ENCODE measurements at places on chromosomes 12 and 14.

GRCh38 chr14:47961634-47962033 is 286.2 kb upstream of the MDGA2 start:
- DNase-seq = no peak

- no peak for DNase-seq
Observed at GRCh38 chr14:89366864-89367778, 49.9 kb downstream of the FOXN3 start.

DNA sequence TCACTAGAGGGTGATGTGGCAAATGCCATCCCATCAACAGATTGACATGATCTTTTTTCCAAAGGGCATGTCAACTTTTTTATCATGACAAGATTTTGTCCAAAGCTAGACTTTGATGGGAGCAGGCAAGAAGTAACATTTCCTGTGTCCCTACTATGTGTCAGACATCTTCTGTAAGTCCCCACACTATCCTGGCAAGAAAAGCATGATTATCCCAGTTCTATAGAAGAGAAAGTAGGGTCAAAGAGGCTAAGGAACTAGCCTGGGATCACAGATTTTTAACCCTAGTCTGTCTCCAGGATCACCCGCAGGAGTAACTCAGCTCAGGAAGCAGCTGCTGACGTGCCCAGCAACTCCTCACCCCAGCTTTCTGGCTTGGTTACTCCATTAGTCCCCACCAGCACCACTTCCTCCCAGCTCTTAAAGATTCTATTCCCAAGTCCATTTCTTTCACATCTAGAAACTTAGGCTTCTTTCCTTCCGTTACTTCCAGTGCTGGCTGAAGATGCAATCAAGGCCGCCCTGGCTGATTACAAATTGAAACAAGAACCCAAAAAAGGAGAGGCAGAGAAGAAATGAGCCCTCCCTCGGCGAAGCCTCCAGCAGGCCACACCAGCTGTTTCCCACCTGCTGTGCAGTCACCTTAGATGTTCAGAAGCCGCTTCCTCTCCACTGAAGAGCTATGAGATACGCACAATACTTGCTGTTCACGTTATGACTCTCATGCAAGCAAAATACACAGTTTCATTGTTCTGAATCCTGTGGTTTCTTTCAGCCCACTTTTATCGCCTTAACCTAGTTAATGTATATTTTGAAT is 6.2 kb downstream of the ISCU start:
- DNase-seq = no peak

GRCh38 chr12:2683283-2684025 is 111.3 kb upstream of the FKBP4 start:
- no peak for DNase-seq

DNA sequence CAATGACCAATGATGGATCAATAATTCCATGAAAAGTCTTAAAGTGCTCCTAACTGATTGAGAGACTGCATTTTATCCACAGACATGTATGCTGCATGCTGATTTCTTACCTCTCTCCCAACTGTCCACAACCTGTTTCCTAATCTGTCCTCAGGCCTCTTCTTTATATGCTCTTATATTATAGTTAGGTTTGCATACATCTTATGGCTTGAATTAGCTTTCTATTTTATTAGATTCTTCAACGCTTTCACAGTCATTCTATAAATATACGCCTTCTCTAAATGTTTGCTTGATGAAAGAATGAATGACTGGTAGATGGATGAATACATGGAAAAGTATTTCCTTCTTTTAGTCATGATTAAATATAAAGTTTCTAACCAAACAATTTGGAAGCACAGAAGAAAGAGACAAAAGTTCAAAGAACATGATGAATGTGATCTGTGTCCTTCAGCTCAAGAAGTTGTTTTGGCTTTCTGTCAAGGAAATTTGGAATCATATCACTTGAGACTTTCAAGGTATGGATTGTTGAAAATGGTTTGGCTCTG is 91.8 kb upstream of the NPAS3 start:
- no peak for DNase-seq

GRCh38 chr12:56978397-56979138 is 21.2 kb upstream of the RDH16 start:
- DNase-seq = no peak

GRCh38 chr12:122875590-122876220 is 20.2 kb downstream of the VPS37B start:
- no peak for DNase-seq

DNA sequence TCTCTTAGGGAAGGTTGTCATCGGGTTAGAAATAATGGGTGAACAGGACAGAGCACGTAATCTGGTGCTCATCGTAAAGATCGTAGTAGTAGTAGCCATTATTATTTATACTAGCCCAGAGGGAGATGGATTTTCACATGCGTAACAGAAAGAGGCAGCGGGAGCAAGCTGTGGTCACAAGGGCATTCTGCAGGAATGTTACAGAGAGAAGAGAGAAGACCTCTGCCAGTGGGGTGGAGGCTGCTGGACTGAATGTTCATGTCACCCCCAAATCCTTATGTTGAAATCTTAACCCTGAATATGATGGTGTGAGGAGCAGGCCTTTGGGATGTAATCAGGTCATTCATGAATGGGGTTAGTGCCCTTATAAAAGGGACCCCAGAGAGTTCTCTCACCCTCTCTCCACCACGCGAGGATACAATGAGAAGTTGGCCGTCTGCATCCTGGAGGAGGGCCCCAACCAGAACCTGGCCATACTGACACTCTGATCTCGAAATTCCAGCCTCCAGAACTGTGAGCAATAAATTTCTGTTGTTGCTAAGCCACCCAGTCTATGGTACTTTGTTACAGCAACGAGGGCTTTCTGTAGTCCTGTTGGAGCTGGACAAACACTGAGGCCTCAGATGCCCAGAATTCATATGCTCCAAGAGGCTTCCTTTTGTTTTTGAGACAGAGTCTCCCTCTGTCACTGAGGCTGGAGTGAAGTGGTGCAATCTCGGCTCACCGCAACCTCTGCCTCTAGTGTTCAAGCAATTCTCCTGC is 131.2 kb upstream of the MED13L start:
- no peak for DNase-seq

GRCh38 chr14:31668348-31668747 is 107.1 kb downstream of the NUBPL start:
- no peak for DNase-seq

GRCh38 chr12:27996761-27997160 is 24.2 kb upstream of the PTHLH start:
- DNase-seq = no peak

DNA sequence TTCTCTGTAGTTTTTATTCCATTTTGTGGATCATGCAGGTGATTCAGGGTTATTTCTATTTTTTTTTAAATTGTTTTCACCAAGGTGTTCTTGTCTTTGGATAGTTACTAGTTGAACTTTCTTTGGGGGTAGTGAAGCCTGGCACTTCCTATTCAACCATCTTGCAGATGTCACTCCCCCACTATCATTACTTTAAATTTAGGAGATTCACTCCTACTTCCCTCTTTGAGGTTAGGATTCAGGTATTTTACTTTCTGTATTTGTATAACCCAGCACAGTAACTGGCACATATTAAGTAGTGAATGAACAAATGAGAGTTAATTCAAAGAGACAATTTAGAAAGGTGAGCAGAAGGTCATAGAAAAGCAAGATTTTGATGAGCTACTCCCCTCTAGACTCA is 255.6 kb downstream of the ATP23 start:
- DNase-seq = no peak

DNA sequence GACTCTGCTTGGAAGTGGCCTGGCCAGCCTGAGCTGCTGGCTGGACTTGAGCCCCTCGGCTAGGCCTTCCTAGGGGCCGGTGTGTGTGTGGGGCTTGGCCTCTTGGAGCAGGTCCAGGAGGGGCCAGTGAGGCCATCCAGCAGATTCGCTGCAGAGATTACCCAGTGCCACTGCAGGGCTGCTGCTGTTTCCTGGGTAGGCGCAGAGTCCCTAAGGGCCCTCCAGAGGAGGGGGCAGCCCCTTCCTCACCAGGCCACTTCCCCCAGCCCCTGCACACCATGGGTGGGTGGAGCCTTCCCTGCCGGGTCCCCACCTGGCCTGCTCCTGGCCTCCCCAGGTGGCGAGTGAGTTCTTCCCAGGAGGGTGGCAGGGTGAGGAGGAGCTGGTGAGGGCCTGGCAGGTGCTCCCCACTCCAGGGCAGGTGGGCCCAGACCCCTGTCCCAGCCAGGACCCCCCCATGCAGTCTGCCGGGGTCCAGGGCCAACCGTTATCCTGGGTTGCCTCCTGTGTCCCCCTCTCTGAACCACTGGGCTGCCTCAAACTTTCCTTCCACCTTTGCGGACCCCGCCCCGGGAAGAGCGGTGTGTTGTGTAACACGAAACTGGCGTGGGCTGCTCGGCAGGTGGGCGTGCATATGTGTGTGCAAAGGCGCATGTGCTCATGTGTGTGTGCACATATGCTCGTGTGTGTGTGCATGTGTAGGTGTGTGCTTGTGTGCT is 25.1 kb downstream of the ASPG start:
- no peak for DNase-seq

- DNase-seq = no peak
Observed at GRCh38 chr12:26790645-26790994, 42.4 kb downstream of the ITPR2 start.

GRCh38 chr14:55586411-55586810 is 6.4 kb downstream of the KTN1 start:
- DNase-seq = no peak

DNA sequence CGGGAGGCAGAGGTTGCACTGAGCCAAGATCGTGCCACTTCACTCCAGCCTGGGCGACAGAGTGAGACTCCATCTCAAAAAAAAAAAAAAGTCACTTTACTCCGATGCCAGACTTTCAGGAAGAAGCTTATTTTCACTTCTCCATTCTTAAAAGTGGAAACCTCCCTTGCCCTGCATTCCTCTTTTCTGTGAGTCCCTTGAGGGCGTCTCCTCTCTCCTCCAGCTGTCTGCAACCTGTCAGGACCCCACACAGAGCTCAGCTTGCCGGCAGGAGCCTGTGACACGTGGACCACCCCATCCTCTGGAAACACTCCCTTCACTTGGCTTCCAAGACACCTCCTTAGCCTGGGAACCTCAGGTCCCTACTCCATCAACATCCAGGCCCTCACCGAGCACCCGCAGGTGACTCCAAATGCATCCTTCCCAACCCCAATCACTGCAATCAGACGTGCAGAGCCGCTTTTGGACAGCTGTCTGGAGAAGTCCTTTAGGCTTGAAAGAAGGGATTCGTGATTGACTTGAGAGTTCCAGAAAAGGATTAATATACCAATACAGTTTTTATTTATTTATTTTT is 34.3 kb downstream of the SLC15A4 start:
- no peak for DNase-seq

DNA sequence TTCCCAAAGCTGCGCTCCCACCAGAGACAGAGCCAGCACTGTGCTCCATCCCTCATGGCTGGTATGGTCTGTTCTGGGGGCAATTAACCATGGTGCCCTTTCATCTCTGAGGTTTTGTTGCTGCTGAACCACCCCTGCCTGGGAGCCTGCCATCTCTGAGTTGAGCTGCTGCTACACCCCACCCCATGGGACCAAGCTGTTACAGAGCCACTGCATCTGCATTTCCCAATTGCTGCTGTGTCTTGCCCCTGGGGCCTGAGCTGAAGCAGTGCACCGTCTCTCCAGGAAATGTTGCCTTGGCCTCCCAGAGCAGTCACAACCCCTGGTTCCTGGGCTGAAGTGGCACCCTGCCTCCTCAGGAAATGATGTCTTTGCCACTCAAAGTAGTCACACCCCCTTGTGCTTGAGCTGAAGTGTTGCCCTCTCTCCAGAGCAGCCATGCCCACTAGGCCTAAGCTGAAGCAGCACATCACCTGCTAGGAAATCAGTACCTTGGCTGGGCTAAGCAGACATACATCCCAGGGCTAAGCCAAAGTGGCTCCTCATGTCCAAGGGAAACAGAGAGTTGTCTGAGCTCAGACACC is 140.3 kb downstream of the RERGL start:
- DNase-seq = no peak

- DNase-seq = no peak
Observed at GRCh38 chr12:7289743-7290142, 14.1 kb upstream of the ACSM4 start.

DNA sequence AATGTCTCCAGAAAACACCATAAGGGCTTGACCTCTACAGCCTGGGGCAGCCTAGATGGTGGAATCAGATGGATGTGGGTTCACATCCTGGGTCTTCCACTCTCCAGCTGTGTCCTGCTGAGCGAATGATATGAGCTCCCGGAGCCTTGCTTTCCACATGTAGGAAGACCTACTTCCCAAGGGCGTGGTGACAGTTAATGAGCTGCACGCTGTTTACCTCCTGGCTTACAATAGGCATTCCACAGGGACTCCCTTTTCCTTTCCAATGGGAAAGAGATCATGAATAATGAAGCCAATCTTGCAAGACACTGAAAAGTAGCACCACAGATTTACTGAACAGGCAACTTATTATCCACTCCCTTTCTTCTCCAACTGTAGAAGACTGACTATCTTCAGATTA is 46.1 kb downstream of the TMTC1 start:
- no peak for DNase-seq

DNA sequence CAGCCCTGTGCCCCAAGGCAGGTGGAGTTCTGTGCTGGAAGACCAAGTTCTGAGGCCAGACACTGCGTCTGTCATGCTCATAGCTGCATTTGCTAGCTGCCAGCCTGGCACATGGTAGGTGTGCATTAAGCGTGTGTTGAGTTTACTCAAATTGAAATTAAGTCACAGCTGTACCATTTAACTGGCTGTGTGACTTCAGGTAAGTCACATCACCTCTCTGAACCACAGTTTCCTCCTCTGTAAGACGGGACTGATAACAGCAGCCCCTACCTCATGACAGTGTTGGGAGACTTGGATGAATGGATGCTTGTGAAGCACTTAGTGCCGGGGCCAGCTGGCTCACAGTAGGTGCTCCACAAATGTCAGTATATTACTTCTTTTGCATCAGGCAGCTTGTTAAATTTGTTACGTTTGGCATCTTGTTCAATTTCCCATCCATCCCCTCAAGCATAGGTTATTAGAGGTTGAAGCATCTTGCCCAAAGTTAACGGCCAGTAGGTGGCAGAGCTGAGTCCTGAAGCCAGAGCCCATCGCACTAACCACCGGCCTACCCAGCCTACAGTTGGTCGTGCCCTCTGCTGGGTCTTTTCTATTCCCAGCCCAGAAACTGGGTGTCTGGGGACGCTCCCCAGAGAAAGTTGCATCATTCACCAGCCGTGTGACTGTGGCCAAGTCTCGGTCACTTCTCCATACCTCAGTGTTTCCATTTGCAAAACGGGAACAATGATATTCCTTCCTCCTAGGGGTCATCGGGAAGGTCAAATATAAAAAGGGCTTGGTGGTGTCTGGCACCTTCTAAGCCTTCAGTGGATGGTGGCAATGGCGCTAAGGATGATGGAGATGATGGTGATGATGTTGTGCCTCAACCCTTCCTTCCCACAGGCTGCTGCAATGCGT is 4.5 kb downstream of the DAO start:
- no peak for DNase-seq

DNA sequence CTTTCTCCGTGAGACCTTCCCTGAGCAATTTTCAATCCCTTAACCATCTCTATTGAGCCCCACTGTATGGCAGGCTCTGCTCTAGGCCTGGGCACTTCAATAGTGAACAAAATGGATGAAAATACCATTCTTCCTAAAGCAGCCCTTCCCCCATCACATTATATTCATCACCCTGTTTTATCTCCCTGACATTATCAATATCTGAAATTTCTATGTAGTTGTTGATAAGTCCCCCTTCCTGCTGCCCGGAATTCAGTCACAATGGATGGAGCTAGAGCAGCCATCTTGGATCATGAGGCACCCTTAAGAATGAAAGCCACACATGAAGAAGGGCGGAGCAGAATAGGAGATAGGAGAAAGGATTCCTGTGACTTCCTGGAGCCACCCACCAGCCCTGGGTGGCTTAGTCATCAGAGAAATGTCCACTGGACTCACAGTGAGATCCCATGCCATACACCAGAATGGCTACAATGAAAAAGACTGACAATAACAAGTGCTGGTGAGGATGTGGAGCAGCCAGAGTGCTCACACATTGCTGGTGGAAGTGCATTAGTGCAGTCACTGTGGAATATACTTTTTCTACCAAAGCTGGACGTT is 33.9 kb downstream of the SCARB1 start:
- DNase-seq = no peak

Data from AG09319 (cell line).